ENCODE measurements at places on chromosomes 11 and 22.
A peak's percentile ranks its signal among the peaks of the same experiment; 100 is the strongest.

GRCh38 chr11:1126935-1127663 lies 30.7 kb upstream of the MUC5AC start:
- no peaks in the 10 kb centered on the region for H3K36me3 ChIP-seq
- DNase-seq: peak; percentile 67
- no peak overlapping the region for H3K4me3 ChIP-seq
- H3K4me1 ChIP-seq: no peaks in the 10 kb centered on the region

- no peaks in the 10 kb centered on the region for H3K27me3 ChIP-seq
- no peak for DNase-seq
- H3K36me3 ChIP-seq: no peaks in the 10 kb centered on the region
- peak overlapping the region; percentile 46 for H3K4me3 ChIP-seq
- H3K27ac ChIP-seq: peak overlapping the region; percentile 46
- H3K4me1 ChIP-seq: peaks cover 3% of the 10 kb centered on the region
Observed at GRCh38 chr11:75155570-75156422, 4.9 kb downstream of the SLCO2B1 start.

- H3K4me3 ChIP-seq: no peak overlapping the region
- no peak for DNase-seq
- H3K4me1 ChIP-seq: no peaks in the 10 kb centered on the region
- no peaks in the 10 kb centered on the region for H3K27me3 ChIP-seq
Observed at GRCh38 chr11:99952816-99953215, 734.3 kb upstream of the ARHGAP42 start.

DNA sequence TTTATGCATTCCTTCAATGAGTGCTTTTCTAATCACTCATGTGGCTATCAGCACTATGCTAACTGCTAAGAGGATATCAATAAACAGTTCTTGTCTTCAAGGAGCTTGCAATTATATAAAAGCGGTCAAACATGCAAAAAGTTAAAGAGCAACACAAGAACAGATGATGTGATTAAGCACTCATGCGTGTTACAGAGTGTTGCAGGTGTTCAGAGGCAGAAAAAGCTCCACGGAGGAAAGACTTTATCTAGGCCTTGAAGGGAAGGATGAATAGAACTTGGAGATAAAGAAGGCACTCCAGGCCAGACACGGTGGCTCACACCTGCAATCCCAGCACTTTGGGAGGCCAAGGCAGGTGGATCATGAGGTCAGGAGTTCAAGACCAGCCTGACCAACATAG lies 13.6 kb downstream of the CD3E start:
- H3K4me1 ChIP-seq: peaks cover 26% of the 10 kb centered on the region
- H3K4me3 ChIP-seq: no peak overlapping the region
- H3K27me3 ChIP-seq: peaks cover 43% of the 10 kb centered on the region
- no peak overlapping the region for H3K27ac ChIP-seq
- H3K36me3 ChIP-seq: no peaks in the 10 kb centered on the region
- no peak for DNase-seq

GRCh38 chr22:50204571-50204970 lies 3.8 kb downstream of the SELENOO start:
- DNase-seq: no peak
- no peaks in the 10 kb centered on the region for H3K27me3 ChIP-seq
- H3K36me3 ChIP-seq: peaks cover 20% of the 10 kb centered on the region
- no peak overlapping the region for H3K4me3 ChIP-seq
- no peak overlapping the region for H3K27ac ChIP-seq

DNA sequence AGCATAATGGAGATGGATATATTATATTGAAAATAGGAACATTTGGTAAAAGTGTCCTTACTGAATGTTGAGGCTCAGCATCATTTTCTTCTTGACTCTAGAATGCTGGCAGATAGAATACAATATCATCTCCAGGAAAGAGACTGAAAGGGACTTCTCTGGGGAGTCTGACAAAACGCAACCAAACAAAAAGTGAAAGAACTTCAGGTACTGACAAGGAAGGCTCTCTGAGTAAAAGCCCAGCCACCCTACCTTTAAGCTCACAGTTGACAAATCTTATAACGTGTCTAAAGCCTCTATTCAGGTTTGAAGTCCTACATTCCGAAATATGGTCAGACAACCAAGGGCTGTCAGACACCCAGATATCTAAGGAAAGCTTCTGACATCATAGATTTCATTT lies 590.8 kb downstream of the SOX6 start:
- no peak overlapping the region for H3K27ac ChIP-seq
- H3K4me1 ChIP-seq: peaks cover 9% of the 10 kb centered on the region
- DNase-seq: no peak
- H3K36me3 ChIP-seq: peaks cover 3% of the 10 kb centered on the region
- no peaks in the 10 kb centered on the region for H3K27me3 ChIP-seq
